ENCODE measurements at places on chromosomes 2 and 18. TPM values are rescaled to one million over a fixed set of nuclear protein-coding genes. Genes with fewer than 3 reads are reported as not detected.

- DNase-seq = no peak
- no peaks in the 10 kb centered on the region for H3K4me1 ChIP-seq
- H3K27ac ChIP-seq = no peak overlapping the region
- H3K36me3 ChIP-seq = no peaks in the 10 kb centered on the region
Measured at GRCh38 chr2:239690651-239691631, 290.1 kb upstream of the HDAC4 start.

DNA sequence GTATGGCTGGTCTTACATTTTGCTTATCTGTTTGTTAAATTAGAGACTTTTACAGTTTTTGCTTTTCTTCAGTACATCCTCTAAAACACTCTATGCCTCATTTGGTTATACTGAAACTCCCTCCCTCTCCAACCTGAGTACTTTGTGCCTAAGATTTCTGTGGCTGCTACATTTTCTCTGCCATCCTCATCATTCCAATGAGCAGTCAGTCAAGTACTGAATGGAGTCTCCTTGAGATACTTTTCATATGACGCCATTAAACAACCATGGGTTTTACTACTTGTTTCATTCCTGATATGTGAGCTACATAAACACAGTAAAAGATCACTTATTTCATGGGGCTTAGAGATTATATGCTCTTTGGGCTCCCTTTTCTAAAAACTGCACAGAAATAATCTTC is 196.7 kb upstream of the EPC2 start:
- no peak overlapping the region for H3K27ac ChIP-seq
- no peaks in the 10 kb centered on the region for H3K4me1 ChIP-seq
- no peaks in the 10 kb centered on the region for H3K27me3 ChIP-seq
- H3K36me3 ChIP-seq = no peaks in the 10 kb centered on the region

DNA sequence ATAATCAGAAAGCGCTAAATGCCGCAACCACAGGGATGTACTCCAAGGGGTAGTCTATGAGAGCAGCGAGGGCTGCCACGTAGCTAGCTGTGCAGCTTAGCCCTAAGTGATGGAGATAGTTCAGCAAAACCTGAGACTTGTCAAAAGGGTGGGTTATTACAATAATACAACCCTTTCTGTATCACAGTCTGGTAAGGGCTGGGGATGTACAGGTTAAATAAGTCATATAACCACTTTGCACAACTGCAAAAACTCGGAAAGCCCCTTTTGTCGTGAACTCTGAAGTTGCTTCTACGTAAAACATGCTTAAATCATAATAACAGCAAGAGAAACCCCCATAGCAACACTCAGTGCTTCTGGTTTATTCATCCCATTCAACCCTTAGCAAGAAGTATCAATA is 598.8 kb downstream of the SUCLG1 start:
- DNase-seq = no peak
- no peaks in the 10 kb centered on the region for H3K27me3 ChIP-seq
- H3K27ac ChIP-seq = no peak overlapping the region
- H3K4me1 ChIP-seq = no peaks in the 10 kb centered on the region
- no peaks in the 10 kb centered on the region for H3K36me3 ChIP-seq

DNA sequence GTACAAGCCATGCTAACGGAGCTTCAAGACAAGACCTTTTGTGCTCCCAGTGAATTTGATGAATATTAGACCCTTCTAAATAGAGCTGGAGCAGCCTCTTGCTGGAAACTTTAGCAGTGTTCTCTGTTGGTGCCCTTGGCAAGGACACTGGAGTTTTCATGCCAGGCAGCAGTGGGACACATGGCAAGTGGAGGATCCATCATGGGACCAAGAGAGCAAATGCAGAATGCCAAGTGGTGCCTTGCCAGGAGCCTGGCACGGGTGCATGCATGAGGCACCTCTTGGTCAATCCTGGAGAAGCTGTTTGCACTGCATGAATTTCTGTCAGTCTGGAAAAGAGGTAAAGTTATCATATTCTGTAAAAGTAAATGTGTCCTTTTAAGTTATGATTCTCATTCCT is 59.1 kb downstream of the NETO1 start:
- H3K27me3 ChIP-seq = no peaks in the 10 kb centered on the region
- no peaks in the 10 kb centered on the region for H3K4me1 ChIP-seq
- no peak for DNase-seq
- H3K27ac ChIP-seq = no peak overlapping the region
- H3K4me3 ChIP-seq = no peak overlapping the region
- H3K36me3 ChIP-seq = no peaks in the 10 kb centered on the region

DNA sequence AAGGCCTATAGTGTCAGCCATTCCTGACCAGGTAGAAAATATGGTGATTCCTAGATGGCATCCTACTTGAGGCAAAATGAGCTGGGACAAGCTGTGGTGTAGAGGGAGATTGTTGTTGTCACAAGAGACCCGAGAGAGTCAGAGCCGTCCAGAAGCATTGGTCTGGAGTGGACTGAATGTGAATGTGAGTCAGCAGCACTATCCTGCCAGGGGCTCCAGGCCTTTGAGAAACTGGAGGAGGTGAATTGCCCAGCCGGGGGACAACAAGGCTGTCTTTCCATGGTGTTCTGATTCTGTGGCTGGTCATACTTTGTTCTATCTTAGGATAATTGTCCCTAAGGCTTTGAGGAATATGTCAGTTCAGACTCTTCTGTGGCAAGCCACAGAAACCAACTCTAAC is 29.4 kb upstream of the EIF2AK3 start:
- no peak overlapping the region for H3K27ac ChIP-seq
- no peak overlapping the region for H3K4me3 ChIP-seq
- no peaks in the 10 kb centered on the region for H3K27me3 ChIP-seq
- H3K36me3 ChIP-seq = no peaks in the 10 kb centered on the region

GRCh38 chr2:206876216-206876860 is 63.0 kb upstream of the CPO start:
- DNase-seq = no peak
- no peaks in the 10 kb centered on the region for H3K36me3 ChIP-seq
- H3K4me1 ChIP-seq = 0 out of 2 replicates have a peak, but pooled peaks cover 3% of the 10 kb centered on the region
- no peak overlapping the region for H3K27ac ChIP-seq
- H3K27me3 ChIP-seq = no peaks in the 10 kb centered on the region
- no peak overlapping the region for H3K4me3 ChIP-seq

DNA sequence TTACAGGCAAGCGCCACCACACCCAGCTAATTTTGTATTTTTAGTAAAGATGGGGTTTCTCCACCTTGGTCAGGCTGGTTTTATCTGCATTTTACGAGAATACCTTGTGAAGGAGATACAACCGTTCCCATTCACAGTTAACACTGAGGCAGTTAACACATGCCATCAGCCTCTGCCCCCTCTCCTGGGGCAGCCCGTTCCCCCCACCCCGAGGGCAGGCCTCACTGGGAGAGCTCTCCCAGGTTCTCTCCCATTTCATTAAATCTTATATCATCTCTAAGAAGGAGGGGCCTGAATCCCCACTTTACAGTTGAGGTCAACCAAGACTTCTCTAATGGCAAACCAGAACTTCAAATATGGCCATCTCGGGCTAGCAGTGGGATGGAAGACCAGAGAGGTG is 95.0 kb upstream of the ST3GAL5 start:
- no peak for DNase-seq
- H3K27me3 ChIP-seq = no peaks in the 10 kb centered on the region
- H3K27ac ChIP-seq = no peak overlapping the region
- no peak overlapping the region for H3K4me3 ChIP-seq

DNA sequence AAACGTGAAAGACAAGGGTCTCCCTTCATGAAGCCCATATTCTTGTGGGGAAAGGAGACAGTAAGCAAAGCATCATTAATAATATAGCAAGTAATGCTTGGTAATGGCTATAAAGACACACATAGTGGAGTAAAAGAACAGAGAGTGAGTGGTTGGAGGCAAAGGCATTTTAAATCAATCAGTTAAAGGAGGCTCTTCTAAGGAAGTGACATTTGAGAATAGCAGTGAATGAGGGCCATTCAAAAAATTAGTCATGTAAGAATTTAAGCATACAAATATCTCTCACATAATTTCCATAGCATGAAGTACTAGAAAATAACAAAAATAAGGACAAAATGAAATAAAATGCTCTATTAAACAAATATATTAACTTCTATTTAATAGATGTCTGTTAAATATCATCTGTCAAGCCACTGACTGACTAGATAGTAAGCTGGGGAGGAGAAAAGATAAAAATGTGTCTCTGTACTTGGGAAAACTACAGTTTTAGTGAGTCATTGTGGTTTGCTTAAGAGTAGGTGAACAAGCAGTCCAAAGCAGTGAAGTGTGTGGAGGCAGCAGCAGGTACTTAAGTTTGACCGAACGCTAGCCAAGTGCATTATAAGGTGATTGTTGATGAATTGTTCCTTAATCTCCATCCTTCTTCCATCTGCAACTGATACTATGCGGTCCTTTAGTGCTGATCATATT is 160.1 kb downstream of the PARD3B start:
- H3K4me1 ChIP-seq = no peaks in the 10 kb centered on the region
- no peaks in the 10 kb centered on the region for H3K36me3 ChIP-seq
- DNase-seq = no peak

DNA sequence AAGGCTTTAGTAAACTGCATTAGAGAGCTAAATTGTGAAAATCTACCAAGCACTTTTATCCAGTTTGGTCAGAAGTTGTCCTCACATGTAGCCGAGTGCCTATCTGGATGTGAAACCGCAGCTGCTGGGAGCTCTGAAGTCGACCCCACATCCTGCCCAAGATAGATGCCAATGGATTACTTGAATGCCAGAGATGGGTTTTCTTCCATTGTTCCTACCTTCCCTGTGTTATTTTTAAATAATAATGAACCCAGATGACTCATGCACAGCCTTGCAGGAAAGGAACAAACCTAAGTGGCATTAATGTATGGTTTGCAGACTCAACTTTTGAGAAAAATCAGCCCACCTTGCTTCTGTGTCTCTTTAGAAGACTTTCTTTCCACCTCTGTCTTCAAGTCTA is 408.5 kb downstream of the FBXO15 start:
- DNase-seq = no peak
- no peaks in the 10 kb centered on the region for H3K27me3 ChIP-seq
- H3K27ac ChIP-seq = no peak overlapping the region

- H3K4me1 ChIP-seq = no peaks in the 10 kb centered on the region
- no peaks in the 10 kb centered on the region for H3K36me3 ChIP-seq
- 0 out of 2 replicates have a peak, but pooled peaks cover 15% of the 10 kb centered on the region for H3K27me3 ChIP-seq
- no peak overlapping the region for H3K27ac ChIP-seq
Measured at GRCh38 chr2:7241041-7241745, 324.0 kb downstream of the RNF144A start.

GRCh38 chr2:107437807-107438206 is 388.9 kb upstream of the RGPD4 start:
- H3K27ac ChIP-seq = no peak overlapping the region
- H3K4me1 ChIP-seq = no peaks in the 10 kb centered on the region
- DNase-seq = no peak
- H3K27me3 ChIP-seq = no peaks in the 10 kb centered on the region
- no peaks in the 10 kb centered on the region for H3K36me3 ChIP-seq

GRCh38 chr2:45224321-45224992 is 215.2 kb upstream of the SIX2 start:
- H3K27ac ChIP-seq = no peak overlapping the region
- no peaks in the 10 kb centered on the region for H3K4me1 ChIP-seq
- no peak for DNase-seq

DNA sequence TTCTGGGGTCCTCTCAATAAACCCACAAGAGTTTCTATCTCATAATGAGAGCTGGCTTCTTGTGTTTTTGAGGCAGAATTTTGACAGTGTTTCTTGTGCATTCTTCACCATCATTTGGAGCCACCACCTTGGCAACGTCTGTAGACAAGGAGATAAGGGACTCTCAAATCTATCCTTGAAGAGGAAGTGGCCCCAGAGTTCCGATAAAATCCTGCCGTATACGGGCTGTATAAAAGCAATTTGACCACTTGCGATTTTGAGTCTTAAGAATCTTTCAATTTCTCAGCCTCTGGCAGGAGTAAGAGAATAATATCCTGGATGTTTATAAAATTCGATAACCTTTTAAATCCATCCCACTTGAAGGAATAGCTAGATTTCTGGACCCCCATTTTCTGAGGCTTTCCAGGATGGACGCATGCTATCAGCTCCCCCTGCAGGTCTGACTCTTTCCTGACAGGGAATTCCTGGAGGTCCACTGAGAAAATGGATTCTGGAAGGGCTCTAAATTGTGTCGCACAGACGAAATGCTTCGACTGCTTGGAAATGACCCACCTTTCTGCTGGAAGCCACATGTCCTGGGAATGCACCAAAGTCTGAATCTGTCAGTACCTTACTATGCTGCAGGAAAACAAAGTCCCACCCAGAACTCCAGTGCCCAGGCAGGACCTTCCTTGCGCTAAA is 54.1 kb downstream of the E2F6 start:
- H3K36me3 ChIP-seq = no peaks in the 10 kb centered on the region
- H3K4me1 ChIP-seq = no peaks in the 10 kb centered on the region
- no peaks in the 10 kb centered on the region for H3K27me3 ChIP-seq
- no peak overlapping the region for H3K4me3 ChIP-seq

- H3K4me3 ChIP-seq = no peak overlapping the region
- no peaks in the 10 kb centered on the region for H3K36me3 ChIP-seq
- no peak for DNase-seq
- H3K4me1 ChIP-seq = no peaks in the 10 kb centered on the region
- no peak overlapping the region for H3K27ac ChIP-seq
Measured at GRCh38 chr2:188875104-188875503, 99.1 kb upstream of the COL3A1 start.

GRCh38 chr2:173048897-173049661 is 26.6 kb upstream of the MAP3K20 start:
- peaks cover 6% of the 10 kb centered on the region for H3K27me3 ChIP-seq

DNA sequence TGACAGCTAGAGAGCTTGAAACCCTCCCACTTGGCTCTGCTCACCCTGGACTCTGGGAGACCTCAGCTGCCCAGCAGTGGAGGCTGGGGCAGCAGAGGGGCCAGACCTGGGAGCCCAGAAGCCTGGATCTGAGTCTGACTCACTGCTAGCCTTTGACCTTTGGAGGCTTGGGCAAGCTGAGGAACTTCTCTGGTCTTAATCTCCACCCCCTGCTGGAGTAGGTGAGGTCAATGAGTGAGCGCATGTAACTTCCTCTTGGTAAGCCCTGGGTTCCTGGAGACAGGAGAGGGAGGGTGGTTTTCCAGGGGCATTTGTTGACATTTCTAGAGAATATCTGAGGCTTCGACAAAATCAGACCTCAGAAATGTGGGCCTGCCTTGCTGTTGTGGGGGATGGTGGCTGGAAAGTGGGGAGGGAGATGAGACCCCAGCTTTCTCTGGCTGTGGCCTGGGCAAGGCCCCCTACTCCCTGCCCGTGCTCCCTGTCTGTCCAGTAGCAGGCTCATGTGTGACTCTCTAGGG is 73.0 kb upstream of the YWHAQ start:
- DNase-seq = peak; percentile 37
- H3K4me3 ChIP-seq = no peak overlapping the region
- peaks cover 10% of the 10 kb centered on the region for H3K4me1 ChIP-seq
- no peaks in the 10 kb centered on the region for H3K27me3 ChIP-seq
- no peak overlapping the region for H3K27ac ChIP-seq

- no peak overlapping the region for H3K4me3 ChIP-seq
- no peak for DNase-seq
- no peak overlapping the region for H3K27ac ChIP-seq
- no peaks in the 10 kb centered on the region for H3K4me1 ChIP-seq
- H3K27me3 ChIP-seq = no peaks in the 10 kb centered on the region
Measured at GRCh38 chr2:30626397-30626796, 179.4 kb downstream of the LCLAT1 start.

- no peak overlapping the region for H3K27ac ChIP-seq
- no peaks in the 10 kb centered on the region for H3K27me3 ChIP-seq
- no peaks in the 10 kb centered on the region for H3K4me1 ChIP-seq
Measured at GRCh38 chr18:44987371-44987770, 306.7 kb downstream of the SETBP1 start.

The RBKS gene
- total RNA-seq = 2.4 TPM

The LIMS4 gene
- total RNA-seq = 1.1 TPM

The RUFY4 gene
- 0.27 TPM for total RNA-seq

The DYNAP gene
- not detected for total RNA-seq

The NGEF gene
- total RNA-seq = 12.6 TPM

The CHRNG gene
- total RNA-seq = not detected

The STPG4 gene
- total RNA-seq = 10.6 TPM

The PPP1R1C gene
- 17.8 TPM for total RNA-seq

The SLC5A7 gene
- not detected for total RNA-seq

The COLEC12 gene
- total RNA-seq = not detected

The GKN2 gene
- total RNA-seq = not detected

The TMEM163 gene
- 0.12 TPM for total RNA-seq

Data from HCT116 (cell line).